Activated naive CD8-positive, alpha-beta T cell treated with anti-CD3 and anti-CD28 coated beads, Interleukin-2, amount 10 ng/mL, durations not matched to agents 7 days and 5 days (primary cell): ENCODE measurements at places on chromosomes 6 and 20. TPM values are rescaled to one million over a fixed set of nuclear protein-coding genes. Genes with fewer than 3 reads are reported as not detected.

- peaks cover 2% of the 10 kb centered on the region for H3K4me1 ChIP-seq
- no peak overlapping the region for H3K4me3 ChIP-seq
- no peak for DNase-seq
- no peaks in the 10 kb centered on the region for H3K27me3 ChIP-seq
- H3K36me3 ChIP-seq = no peaks in the 10 kb centered on the region
- H3K27ac ChIP-seq = no peak overlapping the region
Measured at GRCh38 chr6:56366141-56366852, 118.9 kb upstream of the COL21A1 start.

GRCh38 chr6:53333439-53334408, 15.0 kb downstream of the ELOVL5 start:
- no peak for DNase-seq
- peaks cover 57% of the 10 kb centered on the region for H3K4me1 ChIP-seq
- no peaks in the 10 kb centered on the region for H3K27me3 ChIP-seq
- peak overlapping the region; percentile 58 for H3K4me3 ChIP-seq

DNA sequence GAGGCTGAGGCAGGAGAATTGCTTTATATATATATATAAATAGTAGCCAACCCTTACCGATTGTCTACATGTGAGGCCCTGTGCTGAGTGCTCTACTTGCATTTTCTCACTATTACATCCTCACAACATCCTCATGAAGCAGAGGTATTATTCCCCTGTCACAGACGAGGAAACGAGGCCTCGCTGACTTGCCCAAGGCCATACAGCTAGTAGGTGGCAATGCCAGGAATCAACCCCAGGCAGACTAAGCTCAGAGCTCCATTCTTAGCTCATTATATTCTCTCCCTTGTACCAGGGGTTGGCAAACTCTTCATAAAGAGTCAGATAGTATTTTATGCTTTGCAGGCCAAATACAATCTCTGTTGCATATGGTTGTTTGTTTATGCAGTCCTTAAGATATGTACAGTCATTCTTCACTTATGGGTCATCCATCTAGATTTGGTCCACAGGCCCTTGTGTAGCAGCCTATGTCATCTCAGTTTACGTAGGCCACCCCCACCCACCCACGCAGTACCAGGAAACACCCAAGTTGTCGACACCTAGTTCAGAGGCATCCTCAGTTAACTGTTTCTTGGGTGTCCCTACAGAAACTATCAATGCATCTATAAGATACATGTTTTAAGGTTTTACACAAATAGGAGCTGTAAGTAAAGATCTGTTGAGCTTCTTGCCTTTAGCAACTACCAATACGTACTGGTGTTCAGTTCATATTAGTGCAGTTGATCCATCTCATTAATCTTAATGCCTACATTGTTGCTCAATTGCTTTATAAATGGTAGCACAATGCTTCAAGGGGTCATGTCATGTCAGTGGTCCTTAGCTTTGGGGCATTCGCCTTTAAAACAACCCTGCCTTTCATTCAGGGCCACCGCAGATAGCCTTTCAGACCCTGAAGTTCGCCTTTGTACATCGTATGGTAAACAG, 3.0 kb downstream of the CASS4 start:
- no peak for DNase-seq
- peaks cover 36% of the 10 kb centered on the region for H3K36me3 ChIP-seq
- no peaks in the 10 kb centered on the region for H3K27me3 ChIP-seq
- H3K4me3 ChIP-seq = peak overlapping the region; percentile 95
- H3K27ac ChIP-seq = peak overlapping the region; percentile 82

Gene TGM2
- 0.43 TPM for total RNA-seq

DNA sequence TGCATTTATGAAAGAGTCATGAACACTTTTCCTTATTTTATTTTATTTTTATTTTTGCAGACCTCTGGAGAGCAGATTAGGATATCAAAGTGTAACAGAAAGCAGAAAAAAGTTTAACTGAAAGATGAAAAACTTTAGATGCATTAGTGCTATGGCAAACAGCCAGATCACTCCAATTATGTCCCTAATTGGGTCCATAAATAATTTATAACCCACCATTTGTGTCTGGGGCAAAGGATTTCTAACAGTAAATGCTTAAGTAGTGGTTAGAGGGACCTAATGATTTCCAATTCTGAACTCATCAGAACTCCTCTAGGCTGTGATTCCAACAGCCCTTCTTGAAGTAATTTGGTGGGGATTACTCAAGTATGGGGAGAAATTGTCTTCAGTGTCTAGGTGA, 93.7 kb upstream of the PROKR2 start:
- no peak overlapping the region for H3K27ac ChIP-seq
- H3K27me3 ChIP-seq = no peaks in the 10 kb centered on the region
- H3K36me3 ChIP-seq = no peaks in the 10 kb centered on the region
- peaks cover 4% of the 10 kb centered on the region for H3K4me1 ChIP-seq

GRCh38 chr20:47326658-47327268, 29.7 kb downstream of the ZMYND8 start:
- H3K4me3 ChIP-seq = no peak overlapping the region
- H3K27me3 ChIP-seq = no peaks in the 10 kb centered on the region
- no peak overlapping the region for H3K27ac ChIP-seq
- peaks cover 25% of the 10 kb centered on the region for H3K4me1 ChIP-seq
- DNase-seq = no peak

Gene NHLRC1
- 0.99 TPM for total RNA-seq

GRCh38 chr6:92329208-92329847, 1090.0 kb downstream of the EPHA7 start:
- no peaks in the 10 kb centered on the region for H3K36me3 ChIP-seq
- no peak for DNase-seq
- H3K27ac ChIP-seq = no peak overlapping the region
- H3K4me1 ChIP-seq = no peaks in the 10 kb centered on the region
- H3K27me3 ChIP-seq = no peaks in the 10 kb centered on the region

Gene DLL1
- total RNA-seq = 15.2 TPM

GRCh38 chr20:64121586-64121985, 14.2 kb upstream of the NPBWR2 start:
- H3K4me3 ChIP-seq = no peak overlapping the region
- no peak overlapping the region for H3K27ac ChIP-seq
- H3K27me3 ChIP-seq = peaks cover 32% of the 10 kb centered on the region
- peak; percentile 10 for DNase-seq

Gene MAN1A1
- total RNA-seq = 19.2 TPM
